ENCODE measurements at places on chromosomes 12 and 14.

- DNase-seq = no peak
Observed at GRCh38 chr12:111409403-111409779, 3.7 kb downstream of the SH2B3 start.

DNA sequence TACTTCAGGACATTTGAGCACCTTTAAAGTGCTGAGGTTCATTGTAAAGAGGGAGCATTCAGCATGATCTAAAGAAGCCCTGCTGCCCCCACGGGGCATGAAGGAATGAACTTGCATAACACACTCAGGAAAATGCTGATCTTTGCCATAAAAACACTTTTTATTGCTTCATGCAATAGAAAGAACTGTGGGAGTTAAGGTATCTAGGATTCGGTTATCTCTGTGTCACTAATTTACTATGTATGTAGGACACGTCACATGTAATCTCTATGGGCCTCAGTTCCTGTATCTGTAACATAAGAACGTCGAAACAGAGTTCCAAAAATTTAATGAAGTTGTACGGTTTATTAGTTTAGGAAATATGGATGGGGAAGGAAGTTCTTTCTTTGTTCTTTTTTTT is 33.0 kb downstream of the BTBD7 start:
- DNase-seq = no peak

DNA sequence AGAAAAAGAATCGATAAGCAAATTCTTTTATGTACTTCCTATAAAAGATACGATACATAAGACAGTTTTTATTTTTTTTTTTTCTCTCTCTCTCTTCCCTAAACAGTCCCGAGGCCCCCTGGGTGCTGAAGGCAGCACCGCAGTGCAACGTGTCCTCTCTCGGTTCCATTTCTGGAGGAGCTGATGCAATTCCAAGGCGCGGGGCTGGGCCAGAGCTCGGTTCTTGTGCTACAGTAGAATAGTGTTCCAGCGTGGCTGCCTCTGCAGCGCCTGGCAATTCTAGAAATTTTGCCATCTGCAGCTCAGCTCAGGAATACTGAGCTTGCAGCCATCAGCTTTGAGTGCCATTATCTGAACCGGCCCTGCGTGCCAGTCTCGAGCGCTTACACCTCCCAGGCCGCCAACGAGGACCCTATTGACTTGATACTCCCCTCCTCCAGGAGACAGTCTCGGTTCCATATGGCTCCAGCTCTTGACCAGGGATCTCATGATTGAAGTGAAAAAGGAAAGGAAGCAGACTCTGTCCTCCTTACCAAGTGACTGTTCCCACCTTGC is 630 bp downstream of the ALDH1L2 start:
- peak; percentile 47 for DNase-seq

DNA sequence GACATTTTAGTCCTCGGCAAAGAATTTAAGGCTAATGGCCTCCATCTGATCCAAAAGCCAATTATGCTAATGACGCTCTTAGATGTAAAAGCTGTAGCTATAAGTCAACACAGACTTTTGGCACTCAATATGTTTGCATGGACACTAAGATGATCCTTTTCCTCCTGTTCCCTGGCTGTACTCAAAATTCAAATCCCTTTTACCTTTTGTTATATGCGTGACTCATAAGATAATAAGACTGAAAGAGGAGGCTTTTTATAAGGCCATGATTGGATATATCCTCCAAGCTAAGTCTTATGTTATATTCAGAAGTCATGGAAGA is 89.8 kb downstream of the PDZRN4 start:
- no peak for DNase-seq

GRCh38 chr12:39621670-39622069 is 2.1 kb upstream of the ABCD2 start:
- no peak for DNase-seq

DNA sequence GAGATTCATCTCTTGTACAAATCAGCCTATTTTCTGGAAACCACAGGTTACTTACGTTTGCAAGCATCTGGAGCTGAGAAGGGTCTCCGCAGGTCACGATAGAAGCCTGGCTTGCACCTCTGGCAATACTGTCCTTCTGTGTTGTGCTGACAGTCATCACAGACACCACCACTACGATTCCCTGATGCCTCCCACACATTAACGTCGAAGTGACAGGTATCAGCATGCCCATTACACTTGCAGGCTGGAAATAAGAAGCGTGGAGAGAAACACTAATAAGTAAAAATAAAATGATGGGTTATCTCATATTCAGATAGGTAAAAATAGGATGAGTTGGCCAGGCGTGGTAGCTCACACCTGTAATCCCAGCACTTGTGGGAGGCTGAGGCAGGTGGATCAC is 80.2 kb downstream of the NTN4 start:
- no peak for DNase-seq

- DNase-seq = no peak
Observed at GRCh38 chr14:40053416-40053815, 621.2 kb upstream of the FBXO33 start.

- DNase-seq = peak; percentile 68
Observed at GRCh38 chr12:116880817-116881324, 370 bp downstream of the HRK start.

DNA sequence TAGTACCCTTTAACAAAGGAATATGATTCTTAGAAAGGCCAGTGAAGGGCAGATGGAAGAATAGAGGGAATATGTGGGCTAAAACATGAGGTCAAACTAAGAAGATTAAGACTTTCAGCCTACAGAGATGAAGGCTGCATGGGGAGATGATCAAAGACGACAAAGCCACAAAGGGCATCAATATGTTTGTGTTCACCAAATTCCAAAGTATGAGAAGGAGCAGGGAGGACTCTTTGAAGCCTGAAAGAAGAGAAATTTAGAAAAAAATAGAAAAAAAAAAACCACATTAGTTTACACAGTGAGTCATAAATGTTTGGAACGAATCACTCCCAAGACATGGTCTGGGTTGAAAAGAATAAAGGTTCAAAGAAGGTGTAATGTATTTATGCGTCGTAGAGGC is 131.8 kb downstream of the NEDD1 start:
- DNase-seq = peak; percentile 59

GRCh38 chr14:94469261-94469660 is 6.7 kb downstream of the SERPINA9 start:
- no peak for DNase-seq

- DNase-seq = no peak
Observed at GRCh38 chr12:9674226-9674590, 4.7 kb downstream of the CLEC2D start.

DNA sequence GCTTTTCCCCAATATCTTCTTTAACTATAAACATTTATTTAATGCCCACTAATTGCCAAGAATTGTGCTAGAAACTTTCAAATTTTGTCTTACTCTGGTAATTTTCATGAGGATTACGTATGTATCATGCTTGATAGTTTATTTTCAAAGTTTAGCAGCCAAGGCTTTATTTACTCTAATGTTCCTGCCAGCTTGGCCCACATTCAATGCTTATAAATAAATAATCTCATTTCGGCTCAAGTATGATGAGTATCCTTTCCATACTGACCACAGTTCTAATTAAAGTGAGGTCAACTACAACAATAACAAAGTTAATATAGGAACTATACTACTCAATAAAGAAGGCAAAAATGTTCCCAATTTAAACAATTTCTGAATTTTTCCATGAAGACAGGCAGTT is 259.2 kb downstream of the MED13L start:
- no peak for DNase-seq

DNA sequence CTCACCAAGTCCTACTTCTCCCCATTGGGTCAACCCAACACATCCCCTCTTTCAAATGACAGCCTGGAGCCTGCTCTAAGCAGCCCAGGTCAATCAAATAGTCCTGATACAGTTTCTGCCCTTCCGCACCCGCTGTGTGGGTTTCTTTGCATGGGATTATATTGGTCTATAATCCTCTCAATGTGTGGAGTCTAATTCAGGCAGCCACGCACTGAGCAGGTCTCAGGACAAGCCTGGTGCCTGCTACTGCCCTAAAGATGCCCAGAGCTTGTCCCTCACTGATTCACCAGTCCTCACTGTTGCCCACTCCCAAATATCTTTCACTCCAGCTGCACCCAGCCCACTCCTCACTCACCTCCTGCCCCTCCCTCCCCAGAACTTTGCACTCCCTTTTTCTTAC is 16.4 kb downstream of the ACTN1 start:
- DNase-seq = no peak

DNA sequence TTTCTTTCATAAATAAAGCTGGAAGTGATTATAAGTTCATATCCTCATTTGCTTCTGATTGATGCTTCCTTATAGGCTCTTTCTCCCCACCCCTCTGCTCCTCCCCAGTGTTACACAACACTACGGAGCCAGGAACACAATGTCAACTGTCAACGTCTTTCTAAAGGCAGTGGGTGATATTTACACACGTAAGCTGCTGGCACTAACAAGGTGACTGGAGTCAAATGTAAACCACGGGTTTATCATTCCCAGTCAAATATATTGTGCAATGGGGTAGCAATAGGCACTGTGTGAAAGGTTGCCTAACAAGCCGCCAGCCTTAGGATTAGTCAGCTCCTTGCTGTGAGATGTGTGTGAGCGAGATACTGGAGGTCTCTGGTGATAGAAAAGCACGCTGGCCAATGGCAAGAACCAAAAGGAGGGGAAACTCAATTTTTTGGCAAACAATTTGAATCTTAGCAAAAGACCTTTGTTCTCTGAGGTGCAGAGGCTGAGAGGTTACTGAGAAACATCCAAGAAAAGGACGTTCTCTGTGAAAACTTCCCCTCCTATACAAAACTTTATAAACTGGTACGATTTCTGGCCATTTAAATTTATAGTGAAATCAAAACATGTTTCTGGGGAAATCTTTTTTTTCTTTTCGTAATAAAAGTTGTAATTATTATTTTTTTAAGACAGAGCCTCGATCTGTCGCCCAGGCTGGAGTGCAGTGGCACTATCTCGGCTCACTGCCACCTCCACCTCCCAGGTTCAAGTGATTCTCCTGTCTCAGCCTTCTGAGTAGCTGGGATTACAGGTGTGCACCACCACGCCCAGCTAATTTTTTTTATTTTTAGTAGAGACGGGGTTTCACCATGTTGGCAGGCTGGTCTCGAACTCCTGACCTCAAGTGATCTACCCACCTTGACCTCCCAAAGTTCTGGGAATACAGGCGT is 22.3 kb upstream of the HECTD1 start:
- peak; percentile 80 for DNase-seq

- peak; percentile 45 for DNase-seq
Observed at GRCh38 chr12:59149995-59150642, 229.8 kb upstream of the LRIG3 start.

DNA sequence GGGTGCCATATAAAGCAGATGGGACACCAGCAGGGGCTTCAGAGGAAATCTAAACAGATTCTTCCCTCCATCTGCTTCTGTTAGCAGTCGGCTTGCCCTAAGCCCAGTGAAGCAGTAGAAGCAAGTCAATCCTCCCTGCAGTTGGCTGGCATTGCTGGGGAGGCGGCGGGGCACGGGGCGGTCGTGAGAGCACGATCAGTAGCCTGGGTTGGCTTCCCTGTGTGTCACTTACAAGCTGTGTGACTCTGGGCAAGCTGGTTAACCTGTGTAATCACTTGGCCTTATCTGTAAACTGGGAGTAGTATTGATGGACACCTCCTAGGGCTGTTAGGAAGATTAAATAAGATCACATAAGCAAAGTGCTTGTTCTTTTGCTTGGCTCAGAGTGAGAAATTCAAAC is 19.4 kb downstream of the MYRFL start:
- no peak for DNase-seq

DNA sequence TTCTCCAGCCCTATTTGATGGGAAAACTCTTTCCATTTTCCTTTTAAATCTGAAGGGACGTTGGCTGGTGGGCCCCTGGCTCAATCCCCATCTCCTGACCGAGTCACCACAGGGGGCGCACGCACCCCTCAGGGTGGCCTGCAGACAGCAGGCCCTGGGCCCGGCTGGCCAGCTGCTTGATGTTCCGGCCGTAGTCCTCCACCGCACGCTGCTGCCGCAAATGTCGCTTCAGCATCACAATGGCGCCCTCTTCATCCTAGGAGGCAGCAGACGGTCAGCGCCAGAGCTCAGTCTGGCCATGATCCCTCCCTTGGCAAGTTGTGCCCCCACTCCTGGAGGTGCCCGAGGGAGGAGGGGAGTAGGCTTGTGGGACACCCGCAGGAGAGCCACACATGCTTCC is 70.0 kb downstream of the PLEKHG3 start:
- no peak for DNase-seq

GRCh38 chr14:37708481-37708880 is 113.1 kb downstream of the TTC6 start:
- no peak for DNase-seq

DNA sequence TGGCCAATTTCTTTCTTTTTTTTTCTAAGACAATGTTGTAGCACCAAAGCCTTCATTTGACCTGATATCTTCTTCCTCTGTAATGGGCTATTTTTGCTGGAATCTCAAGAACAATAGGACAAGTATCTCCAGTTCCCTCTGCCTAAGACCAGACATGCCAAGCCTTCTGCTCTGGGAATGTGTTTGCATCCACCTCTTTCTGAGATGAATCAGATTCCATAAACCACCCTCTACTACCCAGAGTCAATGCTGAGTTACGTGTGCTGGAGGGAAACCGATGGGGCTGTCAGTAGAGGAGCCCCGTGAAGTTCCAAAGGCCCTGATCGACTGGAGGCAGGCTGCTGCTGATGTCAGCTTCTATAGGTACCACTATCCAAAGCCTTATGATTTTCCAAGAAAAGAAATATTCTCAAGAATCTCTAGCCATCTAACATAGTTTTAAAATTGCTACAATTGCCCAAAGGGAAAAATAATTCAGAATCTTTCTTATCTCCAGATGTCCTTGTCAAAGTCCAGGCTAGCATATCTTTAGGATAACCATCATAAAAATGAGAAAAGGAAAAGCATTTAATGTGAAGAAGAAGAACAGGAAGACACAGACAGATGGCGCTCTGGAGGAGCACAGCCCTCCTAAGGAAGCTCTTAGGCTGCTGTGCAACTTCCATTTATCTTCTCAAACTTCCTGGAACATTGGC is 101.9 kb downstream of the SLC8A3 start:
- peak; percentile 61 for DNase-seq

- peak; percentile 65 for DNase-seq
Observed at GRCh38 chr12:31874961-31875608, 84.1 kb upstream of the RESF1 start.

GRCh38 chr12:56599797-56600196 is 30.3 kb downstream of the BAZ2A start:
- no peak for DNase-seq

DNA sequence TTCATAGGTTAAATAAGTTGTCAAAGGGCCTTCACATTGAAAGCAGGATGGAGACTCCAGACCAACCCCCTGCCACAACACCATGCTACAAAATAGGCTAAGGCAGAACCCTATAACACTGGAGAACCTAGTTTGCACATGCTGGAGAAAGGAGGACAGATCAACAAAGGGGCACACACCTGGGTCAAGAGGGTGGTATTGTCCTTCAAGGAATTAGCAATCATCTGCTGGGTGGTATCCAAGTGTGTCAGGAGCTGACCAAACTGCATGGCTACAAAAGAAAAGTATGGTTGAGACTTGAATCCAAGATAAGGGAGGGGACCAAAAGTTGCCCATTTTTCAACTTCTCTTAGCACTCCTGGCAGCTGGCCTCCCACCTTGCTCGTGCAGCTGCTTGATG is 9.2 kb downstream of the MBD6 start:
- no peak for DNase-seq

- peak; percentile 73 for DNase-seq
Observed at GRCh38 chr12:92759634-92760268, 57.0 kb downstream of the PLEKHG7 start.
